Putamen (tissue), 1 donor: ENCODE measurements at places on chromosomes 6 and 20.

GRCh38 chr6:3746119-3746691, 5.3 kb downstream of the PXDC1 start:
- no peak for DNase-seq

GRCh38 chr6:119858901-119859300, 509.3 kb upstream of the MAN1A1 start:
- DNase-seq = no peak

- DNase-seq = no peak
Measured at GRCh38 chr6:158977382-158977781, 22.6 kb downstream of the RSPH3 start.

- DNase-seq = no peak
Measured at GRCh38 chr6:3205913-3206312, 21.5 kb downstream of the TUBB2B start.

GRCh38 chr6:165884813-165885765, 222.0 kb upstream of the PDE10A start:
- DNase-seq = peak; percentile 65
